ENCODE measurements at places on chromosomes 4 and X.

- no peak for DNase-seq
Measured at GRCh38 chrX:130083107-130083490, 27.2 kb downstream of the ELF4 start.

DNA sequence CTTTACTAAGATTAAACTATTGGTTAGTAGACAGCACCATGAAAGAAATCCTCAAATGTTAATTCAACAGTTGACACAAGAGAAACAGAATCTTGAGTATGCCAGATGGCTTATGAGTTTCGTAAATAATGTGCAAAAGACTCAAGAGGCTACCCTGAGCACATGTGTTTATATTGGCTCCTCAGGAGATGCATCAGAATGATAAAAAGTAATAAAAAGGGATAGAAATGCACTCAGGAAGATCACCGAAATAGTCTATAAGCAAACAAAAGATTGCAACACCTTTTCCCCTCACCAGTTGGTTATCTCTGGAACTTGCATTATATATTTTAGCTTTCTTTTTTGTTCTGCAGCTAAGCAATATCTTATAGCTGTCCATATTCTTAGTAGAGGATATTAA lies 84.4 kb downstream of the SCFD2 start:
- no peak for DNase-seq

- no peak for DNase-seq
Measured at GRCh38 chrX:82412858-82413257, 1095.2 kb upstream of the POU3F4 start.

- no peak for DNase-seq
Measured at GRCh38 chr4:168374772-168375523, 56.4 kb upstream of the DDX60 start.

GRCh38 chr4:153271820-153272219 lies 67.6 kb downstream of the TRIM2 start:
- no peak for DNase-seq

GRCh38 chrX:80751456-80751855 lies 58.2 kb downstream of the BRWD3 start:
- no peak for DNase-seq

DNA sequence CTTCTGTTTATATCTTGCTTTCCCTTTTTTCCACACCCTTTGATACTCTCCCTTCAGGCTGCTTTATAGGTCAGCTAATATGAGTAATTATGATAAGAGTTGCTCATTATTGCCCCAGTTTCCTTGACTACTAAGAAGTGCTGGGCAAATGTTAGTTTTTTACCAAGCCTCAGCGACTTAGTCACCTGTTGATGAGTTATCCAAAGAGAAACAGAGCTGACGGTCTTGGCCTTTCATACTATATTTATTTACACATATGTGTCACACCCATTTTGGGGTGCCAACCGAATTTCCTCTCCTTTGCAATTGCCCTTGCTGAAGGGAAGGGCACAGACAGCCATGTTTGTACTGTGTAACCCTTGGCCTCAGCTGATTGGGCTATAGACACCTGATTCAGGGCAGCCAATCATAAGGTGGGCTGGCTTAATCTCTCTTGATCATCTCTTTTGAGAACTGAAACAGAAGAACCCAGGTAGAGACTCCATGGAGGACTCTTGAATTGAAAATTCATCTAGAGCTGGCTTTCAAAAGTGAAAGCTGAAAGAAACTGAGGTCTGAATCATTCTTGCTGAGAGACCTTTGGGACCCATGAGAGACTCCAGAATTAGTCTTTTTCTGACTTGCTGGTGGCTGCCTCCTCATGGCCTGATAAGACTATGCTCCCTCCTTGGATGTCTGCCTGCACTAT lies 111.7 kb upstream of the RPS6KA3 start:
- peak; percentile 4 for DNase-seq

DNA sequence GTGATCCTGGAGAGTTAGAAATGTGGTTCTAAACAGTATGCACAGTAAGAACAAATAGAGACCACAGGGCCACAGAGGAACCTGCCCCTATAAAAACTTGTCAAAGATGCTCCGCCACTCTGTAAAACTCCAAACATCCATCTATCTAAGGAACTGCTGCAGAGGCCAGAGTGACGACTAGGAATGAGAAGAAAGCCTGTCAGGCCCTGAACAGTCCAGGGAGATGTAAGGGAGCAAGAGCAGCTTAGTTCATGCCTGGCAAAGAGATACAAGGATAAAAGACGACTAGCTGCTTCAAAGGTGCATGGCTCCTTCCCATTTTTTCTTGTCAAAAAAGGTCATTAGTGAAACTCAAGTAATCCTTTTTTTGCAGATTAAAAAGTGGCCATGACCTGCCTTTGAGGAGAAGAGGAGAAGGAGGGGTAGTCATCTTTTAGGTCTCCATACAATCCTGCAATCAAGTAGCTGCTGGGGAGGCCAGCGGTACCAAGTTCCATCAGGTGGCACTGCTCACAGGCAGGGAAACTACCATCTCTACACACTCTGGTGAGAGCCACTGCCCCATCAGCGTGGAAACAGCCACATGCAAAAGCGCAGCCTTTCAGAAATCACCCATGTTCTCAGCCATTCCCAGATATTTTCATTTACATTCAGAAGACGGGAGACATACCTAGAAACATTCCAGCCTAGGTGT lies 162.1 kb downstream of the TSPAN5 start:
- no peak for DNase-seq

DNA sequence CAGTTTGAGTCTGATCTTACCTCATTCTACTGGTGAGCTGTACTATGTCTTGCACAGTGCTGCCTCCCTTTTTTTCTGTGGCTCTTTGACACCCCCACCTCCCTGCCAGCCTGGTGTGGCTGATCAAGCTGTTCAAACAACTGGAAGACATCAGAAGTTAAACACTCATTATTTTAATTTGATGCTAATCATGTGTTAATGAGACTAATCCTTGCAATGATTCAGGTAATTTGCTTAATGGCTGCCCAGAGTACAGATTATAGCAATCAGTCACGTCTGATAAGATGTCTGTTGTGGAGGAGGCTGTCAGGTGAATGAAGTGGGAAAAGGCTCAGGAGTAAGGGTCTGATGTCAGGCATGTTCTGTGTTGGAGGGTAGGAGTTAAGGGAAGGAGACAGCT lies 87.4 kb upstream of the GK2 start:
- DNase-seq, result no peak

DNA sequence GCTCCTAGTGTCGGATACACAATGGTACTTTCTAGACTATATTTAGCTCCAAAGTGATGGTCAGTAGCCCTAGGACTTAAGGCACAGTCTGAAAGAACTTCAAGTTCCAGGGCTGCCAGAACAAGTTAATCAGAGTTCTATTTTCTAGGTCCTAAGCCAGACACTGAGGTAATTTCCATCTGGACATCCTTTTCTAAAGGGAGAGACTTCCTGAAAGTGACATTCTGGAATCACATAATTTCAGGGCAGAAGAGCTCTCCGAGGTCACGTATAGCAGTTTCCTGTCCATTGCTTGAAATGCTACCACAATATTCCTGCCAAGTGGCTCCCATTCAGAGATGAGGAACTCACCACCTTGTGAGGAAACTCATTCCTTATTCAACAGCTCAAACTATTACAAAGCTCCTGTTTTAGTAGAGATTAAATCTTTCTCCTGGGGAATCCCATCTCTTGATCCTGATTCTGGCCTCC lies 117.9 kb downstream of the COL25A1 start:
- no peak for DNase-seq
